Activated T-helper 1 cell treated with anti-CD3 and anti-CD28 coated beads, Interleukin-12 subunit alpha, Interleukin-12 subunit beta, Interleukin-2, Interleukin-4 antibody, amounts not matched to agents 30 ng/mL and 10 ng/mL and 1 ng/mL, durations not matched to agents 14 hours and 24 hours and 36 hours (primary cell): ENCODE measurements at places on chromosomes 5 and 9.

- DNase-seq = no peak
Measured at GRCh38 chr9:10007356-10007755, 605.4 kb downstream of the PTPRD start.

GRCh38 chr9:89632192-89632733 lies 27.5 kb downstream of the GADD45G start:
- no peak for DNase-seq

GRCh38 chr5:21654556-21654955 lies 1198.6 kb downstream of the CDH12 start:
- DNase-seq = no peak

- no peak for DNase-seq
Measured at GRCh38 chr5:31948006-31948405, 226.1 kb downstream of the GOLPH3 start.
